ENCODE measurements at places on chromosomes 6 and 20. TPM values are rescaled to one million over a fixed set of nuclear protein-coding genes. Genes with fewer than 3 reads are reported as not detected.

The LAMP5 gene
- total RNA-seq, result 0.18 TPM

The STK38 gene
- total RNA-seq, result 34.3 TPM

The ELOVL2 gene
- 0.16 TPM for total RNA-seq

The PLAGL1 gene
- 35.2 TPM for total RNA-seq

The TBXT gene
- not detected for total RNA-seq

The SIRPB2 gene
- total RNA-seq, result not detected

All from fibroblast of the aortic adventitia (primary cell).